ENCODE measurements at places on chromosomes 5 and 9. TPM values are rescaled to one million over a fixed set of nuclear protein-coding genes. Genes with fewer than 3 reads are reported as not detected.

Gene SPATA31C1
- not detected for total RNA-seq

Gene COL23A1
- not detected for total RNA-seq

Gene COL15A1
- total RNA-seq = 0.51 TPM

Gene LHX2
- not detected for total RNA-seq

Gene MSX2
- total RNA-seq = not detected

Gene FRMD3
- total RNA-seq = 0.54 TPM

Data from T-helper 1 cell treated with Interleukin-12 subunit alpha and Interleukin-12 subunit beta and Interleukin-4 antibody, amounts not matched to agents 30 ng/mL and 1 ng/mL, for 36 hours (primary cell).